ENCODE measurements at places on chromosomes 2 and 18.
A peak's percentile ranks its signal among the peaks of the same experiment; 100 is the strongest.

GRCh38 chr2:156279446-156280150, 52.9 kb downstream of the NR4A2 start:
- no peak for DNase-seq

DNA sequence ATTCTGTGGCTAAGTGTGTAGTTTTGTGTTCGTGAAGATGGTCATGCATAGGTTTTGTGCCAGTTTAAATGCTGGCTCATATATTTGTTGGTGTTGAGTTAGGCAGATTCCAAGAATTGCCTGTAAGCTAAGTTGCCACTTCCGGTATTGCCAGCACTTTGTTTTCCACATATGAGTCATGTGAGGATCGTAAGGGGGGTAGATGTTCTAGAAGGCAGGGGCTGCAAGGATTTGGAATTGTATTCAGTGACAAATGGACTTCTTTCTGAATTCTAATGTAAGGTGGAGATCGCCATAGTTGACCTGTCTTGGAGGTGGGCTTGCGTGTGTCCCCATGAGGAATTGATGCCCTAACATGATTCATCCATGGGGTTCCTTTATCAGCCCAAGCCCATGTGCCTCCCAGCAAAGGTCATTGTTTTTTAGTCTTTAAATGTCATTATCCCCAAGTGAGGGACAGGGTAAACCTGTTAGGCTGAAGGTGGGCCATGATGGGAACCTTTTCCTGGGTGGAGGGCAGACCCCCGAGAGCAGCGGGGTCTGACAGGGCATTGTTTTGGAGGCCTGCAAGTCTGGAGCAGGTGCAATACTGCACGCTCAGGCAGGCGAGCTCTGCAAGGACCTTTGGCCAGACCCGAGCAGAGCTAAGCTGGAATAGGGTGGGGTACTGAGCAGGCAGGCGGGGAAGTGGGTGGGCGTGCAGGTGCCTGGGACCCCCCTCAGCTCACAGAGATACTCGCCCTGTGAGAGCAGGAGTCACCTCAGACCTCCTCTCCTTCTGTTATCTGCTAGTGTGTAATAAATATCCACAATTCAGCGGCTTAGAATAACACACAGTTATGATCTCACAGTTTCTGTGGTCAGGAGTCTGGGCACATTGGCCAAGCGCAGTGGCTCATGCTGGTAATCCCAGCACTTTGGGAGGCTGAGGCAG, 77.4 kb downstream of the LRRFIP1 start:
- DNase-seq, result no peak

- DNase-seq, result no peak
Observed at GRCh38 chr2:208086029-208086428, 38.3 kb downstream of the CRYGD start.

DNA sequence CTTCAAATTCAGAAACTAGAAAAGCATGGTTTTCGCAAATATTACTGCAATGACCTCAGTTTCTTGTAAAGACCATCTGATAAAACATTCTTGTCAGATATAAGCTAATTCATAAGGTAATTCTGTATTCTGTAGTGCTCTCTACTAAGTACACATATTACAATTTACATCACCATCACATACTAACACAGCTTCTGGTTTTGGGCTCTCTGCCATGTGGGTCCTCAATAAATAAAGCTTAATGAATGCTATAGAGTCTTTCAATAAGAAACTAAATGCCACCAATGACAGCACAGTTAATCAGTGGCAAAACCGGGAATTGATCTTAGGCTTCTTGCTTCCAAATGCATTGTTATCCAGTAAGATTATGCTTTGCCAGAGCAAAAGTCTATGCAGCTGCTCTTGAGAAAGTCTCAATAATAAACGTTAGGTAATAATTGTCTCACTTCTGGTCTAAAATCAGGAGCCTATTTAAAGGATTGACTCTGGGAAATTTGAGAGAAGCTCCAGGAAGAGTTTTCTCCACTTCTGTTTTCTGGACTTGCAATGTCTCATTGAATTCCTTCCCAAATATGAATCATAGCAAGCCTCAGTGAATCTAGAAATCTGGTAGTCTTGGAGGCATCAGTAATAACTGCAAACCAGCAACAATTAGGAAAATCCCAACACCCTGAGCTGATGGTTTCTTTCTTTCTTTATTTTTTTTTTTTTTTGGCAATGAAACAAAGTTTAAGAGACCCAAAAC, 67.9 kb upstream of the RAPGEF4 start:
- DNase-seq, result no peak

GRCh38 chr2:72142570-72143440, 4.9 kb downstream of the CYP26B1 start:
- no peak for DNase-seq

DNA sequence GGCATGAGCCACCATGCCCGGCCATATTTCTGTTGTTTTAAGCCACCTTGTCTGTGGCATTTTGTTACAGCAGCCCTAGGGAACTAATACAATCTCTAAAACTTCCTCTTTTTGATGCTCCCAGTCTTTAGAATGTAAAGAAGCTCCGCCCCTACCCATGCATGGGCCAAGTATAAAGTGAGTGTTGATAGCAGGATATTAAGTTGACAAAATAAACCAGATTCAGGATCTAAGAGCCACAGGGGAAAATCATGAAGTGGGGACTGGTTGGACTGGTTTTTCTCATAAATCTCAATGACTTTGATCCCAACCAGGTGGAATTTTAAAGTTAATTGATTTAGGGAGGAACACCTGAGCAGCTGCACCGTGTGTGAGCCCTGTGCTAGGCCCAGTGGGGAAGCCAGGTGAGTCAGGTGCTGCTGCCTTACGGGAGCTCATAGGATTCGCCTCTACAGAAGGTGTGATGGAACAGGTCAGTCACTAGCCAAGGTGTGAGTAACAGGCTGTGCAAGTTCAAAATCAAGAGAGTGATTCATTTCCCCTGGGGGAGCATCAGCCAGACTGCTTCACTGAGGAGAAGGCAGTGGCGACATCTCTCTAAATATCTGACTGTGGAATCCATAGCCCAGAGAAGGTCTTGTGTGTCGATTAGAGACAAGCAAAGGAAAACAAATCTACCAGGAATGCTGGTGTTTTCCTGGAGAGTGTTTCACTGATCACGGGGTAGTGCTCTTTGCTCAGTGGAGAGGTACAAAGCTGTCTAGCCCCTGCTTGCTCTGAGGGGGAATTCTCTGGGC, 63.0 kb upstream of the MSH2 start:
- peak; percentile 65 for DNase-seq

- DNase-seq, result peak; percentile 40
Observed at GRCh38 chr2:36459725-36460137, 104.2 kb downstream of the CRIM1 start.

Measured in NCI-H2029 treated with DMSO at 0.1 percent for 48 hours (cell line).